Brain (organoid and tissue), 16 donors: ENCODE measurements at places on chromosomes 4 and X.

GRCh38 chr4:106830879-106831278 lies 205.2 kb downstream of the DKK2 start:
- no peak for DNase-seq

DNA sequence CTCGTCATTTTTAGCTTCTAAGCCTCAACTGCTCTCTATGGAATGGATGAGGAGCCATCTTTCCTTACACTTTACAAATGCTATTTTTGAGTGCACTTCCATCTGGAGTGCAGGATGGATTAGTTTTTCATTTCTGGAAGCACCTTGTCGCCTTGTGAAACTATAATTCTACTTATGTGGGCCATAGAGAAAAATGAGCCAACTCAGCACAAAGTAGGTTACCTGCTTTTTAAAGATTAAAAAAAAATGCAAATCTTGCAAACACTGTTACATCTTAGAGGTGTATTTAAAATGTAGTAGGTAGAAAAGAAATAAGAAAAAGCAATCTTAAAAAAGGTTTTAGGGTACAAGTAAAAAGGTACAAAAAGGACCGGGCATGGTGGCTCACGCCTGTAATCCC lies 10.9 kb downstream of the BOD1L1 start:
- no peak for DNase-seq

DNA sequence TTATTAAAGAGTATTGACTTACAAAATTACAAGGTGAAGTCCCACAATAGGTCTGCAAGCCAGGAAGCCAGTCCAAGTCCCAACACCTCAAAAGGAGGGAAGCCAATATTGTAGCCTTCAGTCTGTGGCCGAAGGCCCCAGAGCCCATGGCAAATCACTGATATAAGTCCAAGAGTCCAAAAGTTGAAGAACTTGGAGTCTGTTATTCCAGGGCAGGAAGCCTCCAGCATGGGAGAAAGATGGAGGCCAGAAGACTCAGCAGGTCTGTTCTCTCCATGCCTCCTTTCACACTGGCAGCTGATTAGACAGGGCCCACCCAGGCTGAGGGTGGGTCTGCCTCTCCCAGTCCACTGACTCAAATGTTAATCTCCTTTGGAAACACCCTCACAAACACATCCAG lies 18.1 kb downstream of the TDO2 start:
- no peak for DNase-seq

- DNase-seq, result no peak
Measured at GRCh38 chr4:62490635-62491034, 1290.5 kb downstream of the ADGRL3 start.

GRCh38 chrX:53319614-53320542 lies 38.5 kb upstream of the IQSEC2 start:
- DNase-seq, result peak; percentile 26

- no peak for DNase-seq
Measured at GRCh38 chrX:13254870-13255269, 65.0 kb downstream of the ATXN3L start.

- DNase-seq, result no peak
Measured at GRCh38 chr4:106162278-106162677, 153.7 kb downstream of the TBCK start.

DNA sequence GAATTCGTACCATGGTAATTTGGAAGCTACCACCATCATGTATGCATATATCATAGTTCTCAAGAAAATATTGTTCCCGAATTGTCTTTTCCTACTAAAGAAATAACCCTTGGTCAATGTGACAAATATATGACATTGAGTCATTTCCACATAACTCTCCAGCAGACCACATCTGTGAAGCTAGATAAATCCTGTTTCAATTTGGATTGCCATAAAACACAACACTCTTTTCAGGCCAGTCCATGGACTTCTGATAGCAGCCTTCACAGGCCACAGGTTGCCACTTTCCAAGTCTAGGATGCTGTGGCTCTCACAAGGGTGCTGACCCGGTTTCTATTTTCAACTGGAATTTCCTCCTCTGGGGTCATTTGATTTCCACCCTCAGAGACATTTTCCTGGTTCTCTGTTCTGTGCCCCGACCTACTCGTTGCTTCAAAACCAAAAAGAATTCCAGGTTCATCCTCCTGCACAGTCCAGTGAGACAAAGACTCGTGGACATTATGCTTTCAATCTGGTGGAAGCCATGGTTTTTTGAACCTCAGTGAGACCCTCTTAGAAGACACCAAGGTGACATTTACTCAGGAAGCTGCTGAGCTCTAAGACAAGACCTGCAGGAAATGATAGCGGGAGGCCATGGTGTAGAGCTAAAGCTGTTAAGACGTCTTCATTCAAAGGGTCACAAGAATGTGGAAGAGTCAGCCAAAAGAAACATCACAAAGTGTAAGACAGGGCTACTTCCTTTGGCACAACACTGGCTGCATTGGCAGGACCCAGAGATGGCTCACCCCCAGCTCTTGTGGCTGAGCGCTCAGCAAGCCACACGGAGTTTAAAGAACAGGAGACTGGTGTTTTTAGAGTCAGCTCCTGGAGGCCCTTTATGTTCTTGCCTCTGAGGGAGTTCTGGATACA lies 119.8 kb downstream of the AMELX start:
- no peak for DNase-seq

DNA sequence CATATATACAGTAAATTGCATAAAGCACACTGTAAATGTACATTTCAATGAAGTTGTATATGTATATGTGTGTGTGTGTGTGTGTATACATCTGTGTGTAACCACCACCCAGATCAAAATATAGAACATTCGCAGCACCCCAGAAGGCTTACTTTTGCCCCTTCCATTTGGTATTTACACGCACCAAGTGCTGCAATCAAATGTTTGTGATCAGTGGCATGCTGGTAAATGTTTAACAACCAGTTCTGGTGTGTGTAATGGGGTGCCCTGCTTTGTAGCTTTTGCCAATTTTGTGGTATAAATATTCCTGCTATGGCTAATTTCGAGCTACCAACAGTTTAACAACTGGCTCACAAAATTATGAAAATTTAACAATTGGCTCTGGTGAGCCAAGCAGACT lies 101.3 kb downstream of the RTL5 start:
- no peak for DNase-seq

- DNase-seq, result no peak
Measured at GRCh38 chr4:169260217-169260866, 10.4 kb downstream of the SH3RF1 start.

DNA sequence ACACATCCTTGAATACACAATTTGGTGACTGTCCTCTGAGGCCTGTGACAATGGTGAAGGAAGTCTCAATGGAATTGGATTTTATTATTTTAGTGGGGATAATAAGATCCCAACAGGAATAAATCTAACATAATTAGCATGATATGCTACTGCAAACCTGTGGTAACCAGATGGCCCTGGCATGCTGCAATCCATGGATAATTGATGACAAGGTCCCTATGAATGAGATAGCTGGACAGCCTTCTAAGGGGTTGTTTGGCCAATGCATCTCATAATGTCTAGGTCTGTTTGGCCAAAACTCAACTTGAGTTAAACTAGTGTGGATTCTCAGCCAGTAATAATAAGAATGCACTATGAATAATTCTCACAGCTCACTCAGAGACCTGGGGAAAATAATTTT lies 145.3 kb upstream of the GALNTL6 start:
- peak; percentile 5 for DNase-seq

GRCh38 chrX:131675596-131676194 lies 131.8 kb downstream of the OR13H1 start:
- no peak for DNase-seq

- no peak for DNase-seq
Measured at GRCh38 chrX:44898411-44899221, 25.6 kb downstream of the KDM6A start.

- DNase-seq, result peak; percentile 86
Measured at GRCh38 chrX:34656842-34657725, at the start of gene TMEM47. Gene TMEM47 (minus strand): TSS chrX:34657285. CDS start chrX:34657029, 256 bp downstream.

- DNase-seq, result peak; percentile 35
Measured at GRCh38 chr4:129526812-129527211, 430.9 kb downstream of the C4orf33 start.

- peak; percentile 71 for DNase-seq
Measured at GRCh38 chr4:52726826-52727580, 24.2 kb downstream of the ERVMER34-1 start.

- no peak for DNase-seq
Measured at GRCh38 chrX:106899841-106900240, 3.3 kb downstream of the RIPPLY1 start.

- DNase-seq, result no peak
Measured at GRCh38 chr4:37241647-37242046, 2.9 kb upstream of the NWD2 start.

- DNase-seq, result peak; percentile 19
Measured at GRCh38 chrX:83495898-83496297, 12.2 kb upstream of the POU3F4 start.

- DNase-seq, result no peak
Measured at GRCh38 chr4:42531341-42532030, 125.4 kb downstream of the ATP8A1 start.

DNA sequence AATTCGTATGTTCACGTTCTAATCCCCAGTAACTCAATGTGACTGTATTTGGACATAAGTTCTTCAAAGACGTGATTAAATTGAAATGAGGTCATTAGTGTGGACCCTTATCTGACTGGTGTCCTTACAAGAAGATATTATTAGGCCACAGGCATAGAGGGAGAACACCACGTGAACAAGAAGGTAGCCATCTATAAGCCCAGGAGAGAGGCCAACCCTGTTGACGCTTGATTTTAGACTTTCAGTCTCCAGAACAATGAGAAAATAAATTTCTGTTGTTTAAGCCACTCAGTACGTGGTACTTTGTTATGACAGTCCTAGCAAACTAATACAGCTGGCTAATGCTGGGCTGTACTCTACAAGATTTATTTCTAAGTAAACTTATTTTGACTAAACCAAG lies 1.5 kb upstream of the EIF1AX start:
- DNase-seq, result no peak

DNA sequence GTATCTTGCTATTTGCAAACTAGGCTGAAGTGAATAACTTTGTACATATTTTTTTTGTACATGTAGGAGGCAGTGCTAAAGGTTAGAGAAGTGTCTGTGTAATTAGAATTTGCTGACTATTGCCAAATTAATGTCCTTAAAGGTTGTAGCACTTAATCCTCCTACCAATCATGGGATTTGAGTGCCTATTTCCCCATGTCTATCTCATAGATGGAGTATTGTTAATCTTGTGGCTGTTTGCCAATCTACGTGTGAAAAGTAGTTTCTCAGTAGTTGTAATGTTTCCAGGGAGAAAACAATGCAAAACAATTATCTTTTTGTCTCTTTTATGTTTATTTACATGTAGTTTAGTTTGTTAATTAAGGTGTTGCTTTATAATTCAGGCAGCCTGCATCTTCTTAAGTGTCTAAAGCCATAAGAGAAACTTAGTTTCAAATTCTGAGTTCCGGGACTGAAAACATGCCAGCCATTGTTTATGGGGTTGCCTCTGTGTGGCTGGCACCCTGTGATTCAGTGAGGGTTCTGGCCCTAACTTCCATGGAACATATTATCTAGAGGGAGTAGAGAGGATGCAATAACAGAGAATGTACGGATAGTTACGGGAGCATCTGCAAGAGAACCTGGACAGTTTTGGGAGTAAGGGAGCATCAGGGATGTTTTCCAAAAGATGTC lies 142.4 kb downstream of the KLHL8 start:
- no peak for DNase-seq

DNA sequence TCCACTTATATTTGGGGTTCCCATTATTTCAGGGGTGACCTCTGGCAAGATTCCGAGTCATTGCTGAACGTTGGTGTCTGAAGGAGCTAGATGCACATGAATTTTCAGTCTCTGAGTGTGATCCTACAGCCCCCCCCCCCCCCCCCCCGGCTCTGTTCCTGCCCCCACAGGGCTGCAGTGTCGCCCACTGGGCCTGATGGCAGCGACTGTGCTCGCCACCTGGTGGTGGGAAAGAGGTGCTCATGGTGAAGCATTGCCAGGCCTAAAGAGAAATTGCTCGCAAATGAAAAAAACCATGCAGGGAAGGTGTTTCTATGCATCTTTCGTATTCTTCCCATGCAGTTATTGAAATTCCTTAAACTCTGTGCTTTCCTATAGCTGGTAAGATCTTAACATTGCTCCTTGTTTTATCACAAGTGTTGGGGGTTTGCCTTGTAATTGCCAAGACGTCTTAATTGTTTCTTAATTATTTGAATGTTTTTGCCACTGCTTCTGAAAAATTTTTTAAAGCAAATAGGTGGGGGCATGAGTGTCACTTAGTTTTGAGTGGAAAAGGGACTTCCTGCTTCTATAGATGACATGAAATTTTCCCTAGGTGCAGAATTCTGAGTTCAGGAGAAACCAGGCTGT lies 63.2 kb downstream of the CLDN22 start:
- peak; percentile 62 for DNase-seq

DNA sequence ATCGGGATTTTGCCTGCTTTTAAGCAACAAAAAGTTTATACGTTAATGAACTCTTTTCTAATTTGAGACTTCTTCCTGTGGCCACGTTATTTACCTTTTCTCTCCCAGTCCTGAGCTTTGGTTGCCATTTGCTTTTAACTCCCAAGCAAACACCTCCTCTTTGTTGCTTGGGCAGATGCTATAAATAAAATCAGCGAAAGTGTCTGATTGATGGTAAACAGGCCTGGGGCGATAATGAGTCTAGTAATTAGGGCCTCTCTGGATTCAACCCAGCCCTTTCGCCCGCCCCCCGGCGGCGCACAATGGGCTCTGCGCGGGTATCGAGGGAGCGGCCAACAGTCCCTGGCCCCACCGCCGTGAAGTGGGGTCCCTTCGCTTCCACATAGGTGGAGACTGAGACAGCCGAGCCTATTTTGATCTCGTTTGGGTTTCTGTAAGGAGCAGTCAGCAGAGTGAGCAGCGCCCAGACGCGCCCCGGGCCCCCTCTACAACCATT lies 790 bp downstream of the CLGN start:
- DNase-seq, result peak; percentile 40

- no peak for DNase-seq
Measured at GRCh38 chrX:100207331-100208024, 202.6 kb downstream of the PCDH19 start.

DNA sequence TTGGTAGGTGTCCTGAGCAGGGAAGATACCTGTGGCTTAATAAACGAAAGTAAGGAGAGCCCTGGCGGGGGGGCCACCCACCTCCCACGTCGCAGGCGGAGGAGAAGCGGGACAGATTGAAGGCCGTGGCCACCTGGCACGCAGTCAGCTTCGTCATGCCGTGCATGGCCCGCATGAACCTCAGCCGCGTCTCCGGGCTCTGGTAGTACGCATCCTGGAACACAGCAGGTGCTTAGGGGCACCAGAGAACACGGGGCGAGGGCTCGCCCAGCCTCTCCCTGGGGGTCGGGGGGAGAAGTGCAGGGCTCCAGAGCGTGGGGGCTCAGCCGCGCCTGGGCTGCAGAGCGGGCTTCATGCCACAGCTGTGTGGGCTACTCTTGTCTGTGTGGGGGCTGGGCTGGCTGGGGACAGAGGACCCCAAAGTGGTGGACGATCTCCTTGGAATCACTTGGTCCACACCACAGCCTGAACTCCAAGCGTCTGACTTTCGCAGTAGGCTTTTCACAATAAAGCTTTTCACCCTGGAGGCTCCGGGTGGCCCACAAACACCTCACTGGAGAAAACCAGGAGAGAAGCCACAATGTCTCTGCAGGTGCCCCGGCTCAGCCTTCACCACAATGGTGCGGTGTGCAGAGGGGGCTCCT lies 27.1 kb upstream of the SLC25A6 start:
- DNase-seq, result no peak
